ENCODE measurements at places on chromosomes 4 and X.

DNA sequence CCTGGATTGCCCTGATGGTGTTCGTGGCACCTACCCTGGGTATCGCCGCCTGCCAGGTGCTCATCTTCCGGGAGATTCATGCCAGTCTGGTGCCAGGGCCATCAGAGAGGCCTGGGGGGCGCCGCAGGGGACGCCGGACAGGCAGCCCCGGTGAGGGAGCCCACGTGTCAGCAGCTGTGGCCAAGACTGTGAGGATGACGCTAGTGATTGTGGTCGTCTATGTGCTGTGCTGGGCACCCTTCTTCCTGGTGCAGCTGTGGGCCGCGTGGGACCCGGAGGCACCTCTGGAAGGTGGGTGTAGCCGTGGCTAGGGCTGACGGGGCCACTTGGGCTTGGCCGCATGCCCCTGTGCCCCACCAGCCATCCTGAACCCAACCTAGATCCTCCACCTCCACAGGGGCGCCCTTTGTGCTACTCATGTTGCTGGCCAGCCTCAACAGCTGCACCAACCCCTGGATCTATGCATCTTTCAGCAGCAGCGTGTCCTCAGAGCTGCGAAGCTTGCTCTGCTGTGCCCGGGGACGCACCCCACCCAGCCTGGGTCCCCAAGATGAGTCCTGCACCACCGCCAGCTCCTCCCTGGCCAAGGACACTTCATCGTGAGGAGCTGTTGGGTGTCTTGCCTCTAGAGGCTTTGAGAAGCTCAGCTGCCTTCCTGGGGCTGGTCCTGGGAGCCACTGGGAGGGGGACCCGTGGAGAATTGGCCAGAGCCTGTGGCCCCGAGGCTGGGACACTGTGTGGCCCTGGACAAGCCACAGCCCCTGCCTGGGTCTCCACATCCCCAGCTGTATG lies 1.8 kb downstream of the AVPR2 start:
- no peak for DNase-seq

DNA sequence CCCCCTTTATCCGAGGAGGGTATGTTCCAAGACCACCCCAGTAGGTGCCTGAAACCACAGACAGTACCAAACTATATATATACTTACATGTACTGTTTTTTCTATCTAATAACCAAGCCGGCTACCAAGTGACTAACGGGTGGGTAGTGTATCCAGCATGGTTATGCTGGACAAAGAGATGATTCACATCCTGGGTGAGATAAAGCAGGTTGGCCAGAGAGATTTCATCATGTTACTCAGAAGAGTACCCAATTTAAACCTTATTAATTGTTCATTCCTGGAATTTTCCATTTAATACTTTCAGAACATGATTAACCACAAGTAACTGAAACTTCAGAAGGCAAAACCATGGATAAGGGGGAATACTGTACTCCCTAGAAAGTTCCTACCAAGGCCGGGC lies 46.5 kb downstream of the RFC1 start:
- DNase-seq: no peak

DNA sequence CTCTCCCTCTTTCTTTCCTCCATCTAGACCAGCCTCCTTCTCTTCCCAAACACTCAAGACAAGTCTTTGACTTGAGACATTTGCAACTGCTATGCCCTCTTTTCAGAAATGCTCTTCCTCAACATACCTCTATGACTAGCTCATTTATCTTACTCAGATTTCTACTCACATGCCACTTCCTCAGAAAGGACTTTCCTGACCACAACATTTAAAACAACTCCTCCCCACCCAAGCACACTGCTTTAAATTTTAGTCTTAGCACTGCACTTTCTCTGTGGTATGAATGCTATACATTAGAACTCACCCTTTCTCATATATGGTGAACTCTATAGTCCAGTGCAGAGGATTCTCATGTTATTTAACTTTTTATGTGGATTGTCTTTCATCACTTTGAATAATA lies 28.4 kb upstream of the SULT1E1 start:
- no peak for DNase-seq

GRCh38 chrX:98646351-98646750 lies 1762.6 kb downstream of the RPA4 start:
- DNase-seq: peak; percentile 1

GRCh38 chrX:119482481-119483480 lies 14.5 kb downstream of the SLC25A5 start:
- DNase-seq: no peak

DNA sequence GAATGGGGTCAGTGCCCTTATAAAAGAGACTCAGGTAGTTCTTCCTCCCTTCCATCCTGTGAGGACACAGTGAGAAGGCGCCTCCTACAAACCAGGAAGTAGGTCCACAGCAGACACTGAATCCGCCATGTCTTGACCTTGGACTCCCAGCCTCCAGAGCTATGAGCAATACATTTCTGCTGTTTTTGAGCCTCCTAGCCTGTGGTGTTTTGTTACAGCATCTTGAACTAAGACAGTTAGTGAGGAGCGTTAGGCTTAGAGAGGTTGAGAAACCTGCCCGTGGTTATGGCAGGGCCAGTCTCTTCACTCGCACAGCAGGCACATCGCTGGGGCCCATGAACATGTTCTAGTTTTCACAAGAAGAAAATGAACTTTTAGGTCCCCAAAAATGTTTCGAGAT lies 19.7 kb downstream of the SHROOM2 start:
- no peak for DNase-seq

DNA sequence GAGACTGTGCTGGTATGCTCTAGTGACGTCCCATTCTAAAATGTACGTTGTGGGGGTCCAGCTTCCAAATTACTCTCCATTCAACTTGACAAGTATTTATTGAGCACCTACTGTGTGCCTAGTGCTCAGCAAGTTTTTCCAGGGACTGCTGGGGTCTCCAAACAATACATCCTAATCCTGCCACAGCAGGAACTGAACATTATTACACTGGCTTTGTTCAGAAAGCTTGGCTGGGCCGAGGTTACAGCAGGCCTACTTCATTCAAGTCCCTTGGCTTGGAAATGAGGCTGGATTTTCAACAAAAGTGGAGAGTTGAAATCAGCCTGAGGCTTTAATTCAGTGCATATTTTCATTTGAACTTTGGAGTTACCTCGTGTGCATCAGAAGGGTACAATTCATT lies 78.0 kb downstream of the GUCY2F start:
- DNase-seq: no peak

DNA sequence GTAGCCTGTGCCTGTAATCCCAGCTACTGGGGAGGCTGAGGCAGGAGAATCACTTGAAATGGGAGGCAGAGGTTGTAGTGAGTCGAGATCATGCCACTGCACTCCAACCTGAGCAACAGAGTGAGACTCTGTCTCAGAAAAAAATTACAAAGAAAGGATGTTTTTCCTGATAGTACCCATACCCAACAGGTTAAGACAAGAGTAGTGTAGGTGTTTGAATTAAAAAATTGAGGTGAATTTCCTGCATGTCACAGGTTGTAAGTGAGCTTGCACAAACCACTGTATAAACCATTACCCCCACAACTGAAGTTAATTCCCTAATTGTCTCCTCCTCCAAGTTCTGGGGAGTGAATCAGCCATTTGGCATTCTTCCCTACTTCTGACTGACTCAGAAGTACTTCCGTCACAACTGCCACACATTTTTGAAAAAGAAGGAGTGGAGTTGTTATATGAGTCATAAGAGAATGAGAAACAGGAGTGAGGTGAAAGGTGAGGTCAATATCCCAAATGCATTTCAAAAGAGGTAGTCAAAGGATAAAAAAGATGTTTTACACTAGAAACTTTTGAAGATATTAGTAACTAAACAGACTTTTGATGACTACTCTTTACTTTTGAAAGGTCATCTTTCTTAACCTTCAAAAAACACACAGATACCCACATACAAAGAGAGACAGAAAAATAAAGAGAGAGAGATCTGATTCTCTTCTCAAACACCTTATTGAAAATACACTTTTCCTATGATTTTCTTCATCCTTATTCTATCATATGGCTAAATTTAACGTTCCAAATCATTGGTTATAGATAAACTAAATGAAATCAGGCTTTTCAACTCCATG lies 134.5 kb downstream of the BTC start:
- no peak for DNase-seq

DNA sequence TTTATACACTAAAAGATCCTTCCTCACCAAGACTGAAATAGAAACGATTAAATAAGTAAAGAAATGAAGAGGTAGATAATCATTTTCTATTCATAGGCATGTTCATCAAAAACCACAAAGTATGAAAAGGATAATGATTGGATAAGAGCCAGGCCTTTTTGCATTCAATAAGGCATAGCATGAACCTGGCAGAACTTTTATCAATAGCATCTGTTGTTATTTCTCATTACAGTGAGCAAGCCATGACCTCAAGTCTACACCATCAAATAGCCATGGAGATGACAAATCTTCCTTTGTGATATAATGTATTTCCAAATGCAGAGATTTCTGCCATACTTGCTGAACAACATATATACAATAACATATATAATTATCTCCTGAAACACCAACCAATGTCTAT lies 206.0 kb upstream of the SLC7A11 start:
- no peak for DNase-seq
